NCI-H446 treated with DMSO at 0.1 percent for 48 hours (cell line): ENCODE measurements at places on chromosomes 11 and 22.

DNA sequence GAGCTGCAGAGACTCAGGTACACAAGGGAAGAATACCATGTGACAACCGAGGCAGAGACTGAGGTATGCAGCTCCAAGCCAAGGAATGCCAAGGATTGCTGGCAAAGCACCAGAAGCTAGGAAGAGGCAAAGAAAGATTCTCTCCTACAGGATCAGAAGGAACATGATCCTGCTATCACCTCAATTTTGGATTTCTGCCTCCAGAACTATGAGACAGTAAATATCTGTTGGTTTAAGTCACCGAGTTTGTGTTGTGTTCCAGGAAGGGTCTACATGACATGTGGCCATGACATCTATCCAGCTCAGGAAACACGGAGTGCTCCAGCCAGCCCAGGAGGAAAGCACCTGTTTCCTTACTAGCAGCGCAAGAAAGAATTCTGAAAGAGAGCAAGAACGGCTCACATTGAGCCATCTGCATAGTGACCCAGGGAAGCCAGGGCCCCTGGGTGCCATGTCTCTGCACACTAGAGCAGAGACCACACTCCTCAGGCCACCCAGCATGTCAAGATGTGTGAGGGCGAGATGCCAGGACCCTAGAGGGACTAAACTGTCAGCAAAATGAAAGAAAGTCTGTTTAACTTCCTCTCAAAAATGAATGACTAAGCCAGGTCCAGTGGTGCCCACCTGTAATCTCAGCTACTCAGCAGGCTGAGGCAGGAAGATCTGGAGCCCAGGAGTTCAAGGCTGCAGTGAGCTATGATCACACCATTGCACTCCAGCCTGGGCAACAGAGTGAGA is 35.6 kb upstream of the GALNT18 start:
- DNase-seq = no peak

DNA sequence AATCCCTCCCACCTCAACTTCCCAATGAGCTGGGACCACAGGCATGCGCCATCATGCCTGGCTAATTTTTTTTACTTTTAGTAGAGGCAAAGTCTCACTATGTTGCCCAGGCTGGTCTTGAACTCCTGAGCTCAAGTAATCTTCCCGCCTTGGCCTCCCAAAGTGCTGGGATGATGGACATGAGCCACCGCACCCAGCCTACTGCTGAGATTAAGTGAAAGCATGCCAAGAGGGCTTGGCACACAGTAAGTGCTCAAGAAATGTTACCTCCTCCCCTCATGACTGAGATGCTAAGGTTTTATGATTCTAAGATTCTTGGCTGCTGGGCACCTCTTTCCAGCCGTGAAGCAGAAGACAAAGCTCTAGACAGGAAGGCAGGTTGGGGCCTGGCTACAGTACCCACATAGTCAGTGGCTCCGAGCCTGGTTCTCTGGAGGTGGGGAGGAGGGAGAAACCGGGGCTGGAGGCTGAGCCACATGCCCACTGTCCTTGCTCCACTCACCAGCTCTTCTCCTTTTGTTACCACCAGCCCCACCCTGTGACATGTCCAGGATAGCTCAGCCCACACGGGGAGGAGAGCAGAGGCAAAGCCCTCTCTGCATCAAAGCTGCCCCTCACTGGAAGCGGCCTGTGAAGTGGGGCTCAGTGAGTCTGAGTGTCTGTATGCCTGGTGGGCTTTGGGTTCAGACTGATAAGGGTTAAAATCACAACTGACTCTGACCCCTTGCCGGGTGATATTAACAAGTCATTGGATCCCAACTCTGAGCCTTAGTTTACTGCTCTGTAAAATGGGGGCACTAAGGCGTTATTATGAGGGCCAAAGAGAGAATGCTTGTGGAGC is 12.9 kb downstream of the ARHGEF17 start:
- peak; percentile 62 for DNase-seq

GRCh38 chr11:117171404-117172061 is 7.0 kb upstream of the SIDT2 start:
- DNase-seq = no peak

- no peak for DNase-seq
These were observed 43.8 kb downstream of the KCNQ1OT1 start for GRCh38 chr11:2655834-2656622.

DNA sequence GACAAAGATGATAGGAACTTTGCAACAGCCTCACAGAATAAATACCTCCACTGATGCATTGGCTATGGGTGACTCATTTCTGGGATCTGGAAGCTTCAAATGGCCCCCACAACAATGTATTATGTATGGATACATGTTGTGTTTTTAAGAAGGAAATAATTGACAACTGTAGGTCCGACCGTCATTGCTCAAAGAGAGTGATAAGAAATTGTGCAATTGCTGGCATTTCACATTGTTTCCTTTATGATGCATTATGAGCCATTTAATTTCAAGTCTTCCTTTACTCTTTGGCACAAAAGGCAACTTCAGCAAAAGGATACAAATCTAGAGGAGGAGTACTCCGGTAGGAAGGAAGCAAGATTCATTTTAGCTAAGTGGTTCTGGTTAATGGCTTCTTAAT is 2.0 kb downstream of the ANO3 start:
- no peak for DNase-seq

GRCh38 chr22:35399114-35399677 is 744 bp upstream of the MCM5 start:
- DNase-seq = no peak

- peak; percentile 17 for DNase-seq
These were observed 32.8 kb downstream of the PITPNB start for GRCh38 chr22:27885977-27886842.

DNA sequence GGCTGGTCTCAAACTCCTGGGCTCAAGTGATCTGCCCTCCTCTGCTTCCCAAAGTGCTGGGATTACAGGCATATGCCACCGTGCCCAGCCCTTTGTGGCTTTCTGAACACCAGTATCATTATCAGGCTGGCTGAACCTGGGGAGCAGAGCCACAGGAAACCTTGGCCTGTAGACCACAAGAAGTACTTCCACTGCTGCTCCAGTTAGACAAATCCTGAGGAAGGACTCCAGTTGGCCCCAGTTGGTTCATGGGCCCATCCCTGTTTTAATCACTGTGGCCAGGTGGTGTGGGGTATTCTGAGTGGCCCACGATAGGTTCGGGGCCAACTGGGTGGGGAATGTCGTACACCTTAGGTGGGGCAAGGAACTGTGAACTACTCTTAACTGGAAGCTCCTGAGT is 5.5 kb upstream of the DUSP18 start:
- no peak for DNase-seq

- no peak for DNase-seq
These were observed 47.1 kb downstream of the LARGE1 start for GRCh38 chr22:33873186-33873585.

- no peak for DNase-seq
These were observed 15.5 kb downstream of the SLC43A1 start for GRCh38 chr11:57499983-57500461.

DNA sequence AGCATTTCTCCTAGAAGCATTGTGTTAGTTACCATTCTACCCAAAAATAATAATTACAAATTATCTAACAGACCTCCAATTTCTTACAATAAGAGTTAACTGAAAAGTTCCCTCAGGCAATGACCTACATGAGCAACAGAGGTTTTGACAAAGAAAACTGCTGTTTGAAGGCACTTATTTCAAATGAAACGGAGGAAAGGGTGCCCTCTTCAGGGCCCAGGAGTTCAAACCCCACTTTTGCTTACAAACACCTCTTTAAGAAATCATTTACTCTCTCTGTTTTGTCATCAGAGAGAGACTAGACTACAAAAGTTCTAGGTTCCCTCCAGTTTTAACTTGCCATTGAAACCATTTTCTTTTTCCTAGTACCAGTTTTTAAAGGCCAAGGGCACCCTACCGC is 56.7 kb downstream of the AMBRA1 start:
- DNase-seq = no peak

- DNase-seq = no peak
These were observed 63.1 kb downstream of the ARFGAP3 start for GRCh38 chr22:42793848-42794405.

DNA sequence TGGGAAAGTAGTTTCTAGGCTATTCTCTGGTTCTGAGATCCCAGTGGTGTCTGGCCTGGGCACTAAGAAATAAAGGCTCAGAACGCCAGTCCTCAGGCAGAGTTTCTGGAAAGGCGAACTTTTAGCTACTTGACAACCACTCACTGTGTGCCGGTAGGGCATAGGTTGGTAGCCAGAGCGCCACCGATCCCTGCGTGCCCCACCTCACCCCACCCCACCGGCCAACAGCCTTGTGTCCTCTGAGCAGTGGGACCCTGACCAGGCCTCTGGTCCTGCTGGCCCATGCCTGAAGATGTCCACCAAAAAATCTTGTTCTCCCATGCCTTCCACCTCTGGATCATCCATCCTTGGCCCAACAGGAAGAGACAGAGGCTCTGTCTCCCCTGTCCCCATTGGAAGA is 118.0 kb downstream of the FEZ1 start:
- DNase-seq = no peak

DNA sequence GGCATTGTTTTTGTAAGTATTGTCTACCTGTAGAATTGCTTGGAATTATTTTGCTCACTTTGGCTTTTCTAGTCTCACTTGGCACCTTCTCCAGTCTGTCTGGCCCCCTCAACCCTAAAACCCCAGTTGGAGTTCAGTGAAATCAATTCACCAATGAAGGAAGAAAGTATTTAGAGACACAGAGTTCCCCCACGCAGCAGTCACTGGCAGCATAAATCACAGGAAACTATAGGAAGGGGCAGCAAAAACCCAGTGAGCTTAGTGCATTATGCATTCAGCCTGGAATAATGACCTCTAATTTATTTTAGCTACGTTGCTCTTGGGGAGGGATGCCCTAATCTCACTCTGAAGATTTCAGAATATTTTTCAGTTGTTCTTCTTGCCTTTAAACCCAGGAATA is 204.7 kb upstream of the BLID start:
- no peak for DNase-seq

- no peak for DNase-seq
These were observed 407.3 kb upstream of the CHORDC1 start for GRCh38 chr11:90630176-90630575.

DNA sequence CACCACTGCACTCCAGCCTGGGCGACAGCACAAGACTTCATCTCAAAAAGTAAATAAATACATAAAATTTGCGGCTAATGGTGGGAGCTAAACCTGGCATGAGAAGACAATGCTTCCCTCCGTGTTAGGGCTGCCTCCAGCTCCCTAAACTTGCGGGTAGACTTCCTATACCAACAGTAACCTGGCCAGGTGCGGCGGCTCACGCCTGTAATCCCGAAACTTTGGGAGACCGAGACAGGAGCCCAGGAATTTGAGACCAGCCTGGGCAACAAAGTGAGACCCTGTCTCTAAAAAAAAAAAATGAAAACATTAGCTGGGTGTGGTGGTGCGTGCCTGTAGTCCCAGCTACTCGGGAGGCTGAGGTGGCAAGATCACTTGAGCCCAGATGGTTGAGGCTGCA is 25.3 kb downstream of the SLC25A18 start:
- DNase-seq = no peak

DNA sequence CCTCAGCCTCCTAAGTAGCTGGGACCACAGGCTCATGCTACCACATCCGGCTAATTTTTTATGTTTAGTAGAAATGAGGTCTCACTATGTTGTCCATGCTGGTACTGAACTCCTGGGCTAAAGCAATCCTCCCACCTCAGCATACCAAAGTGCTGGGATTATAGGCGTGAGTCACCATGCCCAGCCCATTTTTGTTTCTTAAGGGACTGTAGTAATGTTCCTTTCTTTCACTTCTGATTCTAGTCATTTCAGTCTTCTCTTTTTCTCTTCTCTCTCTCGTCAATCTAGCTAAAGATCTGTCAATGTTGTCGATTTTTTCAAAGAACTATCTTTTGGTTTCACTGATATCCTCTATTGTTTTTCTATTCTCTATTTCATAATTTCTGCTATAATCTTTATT is 111.0 kb upstream of the APOA1 start:
- no peak for DNase-seq

- no peak for DNase-seq
These were observed 5.0 kb upstream of the MRPL11 start for GRCh38 chr11:66443602-66444001.

DNA sequence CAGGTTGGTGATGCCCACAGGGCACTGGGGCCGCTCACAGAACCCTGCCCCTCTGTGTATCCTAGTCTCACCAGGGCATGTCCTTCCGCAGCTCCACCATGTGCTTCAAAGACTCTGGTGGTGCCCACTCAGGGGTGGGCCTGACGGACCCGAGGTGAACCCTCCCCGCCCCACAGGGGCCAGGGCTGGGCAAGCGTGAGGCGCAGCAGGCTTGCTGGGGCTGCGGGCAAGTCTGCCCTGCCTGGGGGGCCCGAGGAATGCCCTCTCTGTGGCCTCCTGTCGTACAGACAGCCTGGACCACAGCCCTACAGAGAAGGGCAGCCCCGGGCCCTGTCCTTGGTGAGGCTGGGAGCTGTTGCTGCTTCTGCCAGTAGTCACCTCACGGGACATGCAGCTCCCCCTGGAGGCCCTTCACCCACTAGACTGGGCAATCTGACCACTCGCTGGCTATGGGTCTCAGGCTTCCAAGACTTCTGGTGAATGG is 40.2 kb downstream of the TBX1 start:
- DNase-seq = no peak

GRCh38 chr11:78853521-78853920 is 278.9 kb upstream of the NARS2 start:
- no peak for DNase-seq

- DNase-seq = no peak
These were observed 107.3 kb downstream of the BBOX1 start for GRCh38 chr11:27147916-27148315.

GRCh38 chr11:27039873-27040272 is 742 bp upstream of the BBOX1 start:
- no peak for DNase-seq

GRCh38 chr11:94549146-94549545 is 5.4 kb downstream of the FUT4 start:
- no peak for DNase-seq

DNA sequence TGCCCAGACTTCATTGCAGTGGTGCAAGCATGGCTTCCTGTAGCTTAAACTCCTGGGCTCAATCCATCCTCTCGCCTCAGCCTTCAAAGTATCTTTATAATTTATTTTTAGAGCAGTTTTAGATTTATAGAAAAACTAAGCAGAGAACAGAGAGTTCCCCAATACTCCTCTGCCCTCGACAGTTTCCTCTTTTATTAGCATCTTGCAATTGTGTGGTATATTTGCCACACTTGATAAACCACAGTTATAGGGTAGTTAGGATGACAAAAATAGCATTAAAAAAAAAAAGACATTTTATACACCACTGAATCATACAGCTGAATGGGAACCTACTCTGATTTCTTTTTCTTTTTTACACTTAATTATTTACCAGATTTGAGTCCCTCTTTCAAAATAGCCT is 31.2 kb downstream of the MS4A2 start:
- no peak for DNase-seq

DNA sequence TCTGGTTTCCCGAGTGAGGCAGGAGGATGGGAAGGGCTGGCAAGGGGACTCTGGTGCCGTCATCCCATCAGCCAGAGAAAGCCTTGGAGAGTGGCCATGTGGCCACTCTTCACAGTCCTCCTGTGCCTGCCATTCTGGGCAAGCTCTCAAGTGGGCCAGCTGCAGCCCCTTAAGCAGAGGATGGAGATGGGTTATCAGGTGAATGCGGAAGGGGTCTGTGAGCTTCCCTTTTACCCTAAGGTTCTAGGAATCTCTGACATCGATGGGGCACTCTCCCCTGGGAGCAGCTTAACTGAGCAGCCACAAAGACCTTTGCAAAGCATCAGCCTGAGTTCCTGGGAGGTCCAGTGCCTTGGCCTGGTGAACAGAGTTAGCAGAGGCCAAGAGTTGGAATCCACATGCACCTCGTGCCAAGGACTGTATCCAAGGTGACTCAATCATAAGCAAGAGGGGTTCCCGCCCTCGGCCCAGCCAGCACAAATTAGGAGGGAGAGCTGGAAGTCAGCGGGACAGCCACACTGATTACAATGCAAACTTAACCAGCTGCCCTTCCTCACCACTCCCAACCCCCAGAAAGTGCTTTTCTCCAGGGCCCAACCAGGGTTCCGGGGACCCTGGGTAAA is 193.6 kb downstream of the BUD13 start:
- DNase-seq = peak; percentile 93
